Naive thymus-derived CD8-positive, alpha-beta T cell (primary cell): ENCODE measurements at places on chromosomes 2 and 18.

DNA sequence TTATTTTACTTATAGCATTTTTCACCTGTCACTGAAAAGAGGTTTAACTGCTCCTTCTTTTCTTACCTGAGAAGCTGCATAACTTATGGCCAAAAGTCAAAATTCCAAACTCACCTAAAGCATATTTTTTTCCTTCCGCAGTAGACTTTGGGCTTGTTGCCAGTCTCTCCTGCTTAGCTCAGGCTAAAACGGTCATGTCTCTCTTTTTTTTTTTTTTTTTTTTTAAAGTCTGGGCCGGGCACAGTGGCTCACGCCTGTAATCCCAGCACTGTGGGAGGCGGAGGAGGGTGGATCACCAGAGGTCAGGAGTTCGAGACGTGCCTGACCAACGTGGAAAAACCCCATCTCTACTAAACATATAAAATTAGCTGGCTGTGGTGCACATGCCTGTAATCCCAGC, 113.5 kb downstream of the RTN4 start:
- no peak for DNase-seq

DNA sequence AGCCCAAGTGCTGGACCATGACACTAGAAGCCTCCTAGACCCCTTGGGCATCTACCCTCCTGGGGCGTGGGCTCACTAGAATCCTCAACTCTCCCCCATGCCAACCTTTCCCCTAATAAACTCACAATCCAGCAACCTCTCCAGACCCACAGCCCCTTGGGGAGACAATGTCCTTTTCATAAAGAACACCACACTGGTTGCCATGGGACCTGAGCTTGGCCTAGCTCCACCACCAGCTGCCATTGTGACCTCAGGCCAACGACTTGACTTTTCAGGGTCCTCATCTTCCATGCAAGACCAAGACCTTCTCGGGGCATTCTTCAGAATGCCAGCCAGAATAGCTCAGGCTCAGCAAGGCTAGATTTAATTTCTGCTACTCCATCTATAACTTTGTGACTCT, 128.1 kb upstream of the NPAS2 start:
- DNase-seq, result no peak

DNA sequence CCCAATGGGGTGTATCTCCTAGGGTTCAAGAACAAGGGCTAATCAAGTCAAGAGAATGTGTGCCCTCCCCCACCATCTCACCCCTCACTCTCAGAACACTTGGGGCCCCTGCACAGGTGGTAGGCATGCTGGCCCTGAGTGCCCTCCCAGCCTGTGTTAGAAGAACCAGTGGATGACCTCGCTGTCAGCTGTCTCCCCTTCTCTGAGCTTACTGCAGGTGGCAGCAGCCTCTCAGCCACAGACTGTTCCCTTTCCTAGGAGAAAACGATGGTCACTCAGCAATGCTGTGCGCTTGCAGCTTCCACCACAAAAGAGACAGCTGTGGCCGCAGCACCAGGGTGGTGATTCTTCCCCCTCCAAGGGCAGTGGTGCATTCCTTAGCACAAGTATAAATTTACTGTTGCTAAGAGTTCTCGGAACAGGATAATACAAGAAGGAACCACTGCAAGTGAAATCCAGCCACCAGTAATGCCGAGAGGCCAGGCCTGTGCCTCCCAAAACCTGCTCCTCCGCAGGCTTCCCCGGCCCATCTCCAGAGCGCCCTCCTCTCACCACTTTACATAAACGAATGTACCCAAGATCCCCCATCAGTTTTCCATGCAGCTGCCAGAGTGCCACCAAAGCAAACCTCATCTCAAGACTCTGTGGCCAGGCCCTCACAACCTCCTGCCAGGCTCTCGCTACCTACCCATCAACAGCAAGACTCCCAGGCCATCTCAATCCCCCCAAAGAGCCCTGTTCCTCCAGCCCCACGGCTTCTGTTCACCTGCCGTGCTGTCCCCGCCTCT, 935 bp upstream of the RAMP1 start:
- DNase-seq, result no peak

DNA sequence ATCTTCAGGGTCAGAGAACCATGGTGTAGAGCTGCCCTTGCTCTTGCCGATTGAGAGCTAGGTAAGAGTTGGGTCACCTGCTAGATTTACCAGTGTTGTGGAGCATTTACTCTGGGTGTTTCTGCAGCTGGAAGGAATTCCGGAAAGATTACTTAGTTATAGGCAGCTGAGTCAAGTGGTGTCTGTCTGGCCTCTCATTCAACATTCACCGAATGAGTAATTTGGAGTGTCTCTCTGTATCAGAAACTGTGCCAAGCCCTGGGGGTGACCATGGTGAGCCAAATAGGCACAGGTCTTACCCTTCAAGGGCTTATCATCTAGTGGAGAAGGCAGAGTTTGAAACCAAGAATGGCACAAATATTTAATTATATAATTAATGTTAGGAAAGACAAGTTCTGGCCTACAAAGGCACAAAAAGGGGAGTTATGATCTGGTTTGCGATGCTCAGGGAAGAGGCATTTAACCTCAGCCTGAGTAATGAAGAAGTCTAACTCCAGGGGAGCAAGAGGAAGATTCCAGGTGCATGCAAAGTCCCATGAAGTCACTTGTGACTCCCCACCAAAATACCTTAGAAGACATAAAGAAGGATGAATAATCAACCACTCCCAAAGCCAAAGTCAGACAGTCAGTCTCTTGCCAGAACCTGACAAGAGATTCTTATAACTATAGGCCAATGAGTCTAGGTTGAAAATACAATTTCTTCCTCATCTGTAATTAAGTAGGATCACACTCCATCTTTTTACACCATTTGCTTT, 12.5 kb downstream of the SETBP1 start:
- no peak for DNase-seq

DNA sequence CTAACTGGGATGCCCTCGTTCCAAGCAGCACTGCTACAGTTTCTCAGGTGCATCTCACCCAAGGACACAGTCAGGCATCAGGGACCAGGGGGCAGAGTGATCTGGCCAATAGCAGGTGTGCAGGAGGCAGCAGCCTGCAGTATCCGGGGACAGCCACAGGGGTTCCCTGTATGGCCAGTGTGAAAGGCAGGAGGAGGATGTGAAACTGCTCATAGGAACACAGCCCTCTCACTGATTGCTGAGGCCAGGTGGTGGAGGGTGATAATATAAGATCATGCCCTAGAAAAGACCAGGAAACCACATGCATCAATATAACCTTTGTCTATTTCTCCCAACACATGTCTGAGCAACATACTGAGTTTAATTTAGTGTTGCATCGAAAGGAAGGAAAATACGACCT, 112.7 kb upstream of the TACR1 start:
- no peak for DNase-seq
